ENCODE measurements at places on chromosomes 1 and 21.
A peak's percentile ranks its signal among the peaks of the same experiment; 100 is the strongest.

DNA sequence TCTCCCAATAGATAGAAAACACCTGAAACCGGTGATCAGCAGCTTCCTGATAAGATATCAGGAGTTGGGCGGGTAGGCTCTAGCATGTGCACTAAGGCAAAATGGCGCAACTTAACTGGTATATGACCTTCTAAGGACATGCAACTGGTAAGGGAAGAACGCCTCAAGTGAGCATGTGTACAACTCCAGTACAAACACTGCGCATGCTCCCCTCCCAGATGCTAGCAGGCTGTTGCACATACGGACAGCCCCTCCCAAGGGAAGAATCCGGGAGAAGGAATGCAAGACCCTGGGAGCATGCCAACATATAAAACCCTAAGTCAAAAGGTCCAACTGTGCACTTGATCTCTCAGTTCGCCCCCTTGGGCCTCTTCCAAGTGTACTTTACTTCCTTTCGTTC is 110.8 kb downstream of the TSEN15 start:
- no peak for DNase-seq

GRCh38 chr1:225595452-225595851 is 57.5 kb downstream of the ENAH start:
- DNase-seq = no peak

DNA sequence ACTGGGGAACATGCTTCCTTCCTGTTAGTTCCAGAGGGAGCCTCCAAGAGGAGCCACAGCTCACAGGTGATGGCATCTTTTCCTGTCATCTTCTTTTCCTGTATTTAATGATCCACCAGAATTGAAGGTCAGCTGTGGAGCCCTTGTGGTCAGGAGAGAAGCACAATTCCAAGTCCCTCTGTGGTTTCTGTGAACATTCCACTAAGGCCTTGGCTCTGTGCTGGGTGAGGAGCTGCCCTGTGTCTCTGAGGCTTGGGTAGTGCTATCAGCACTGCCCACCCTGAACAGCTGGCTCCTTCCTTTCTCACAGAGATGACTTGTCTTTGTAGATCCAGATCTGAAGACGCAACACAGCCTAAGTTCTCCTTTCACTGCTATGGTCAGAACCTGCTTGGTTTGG is 141.9 kb upstream of the MAP1LC3C start:
- DNase-seq = no peak

DNA sequence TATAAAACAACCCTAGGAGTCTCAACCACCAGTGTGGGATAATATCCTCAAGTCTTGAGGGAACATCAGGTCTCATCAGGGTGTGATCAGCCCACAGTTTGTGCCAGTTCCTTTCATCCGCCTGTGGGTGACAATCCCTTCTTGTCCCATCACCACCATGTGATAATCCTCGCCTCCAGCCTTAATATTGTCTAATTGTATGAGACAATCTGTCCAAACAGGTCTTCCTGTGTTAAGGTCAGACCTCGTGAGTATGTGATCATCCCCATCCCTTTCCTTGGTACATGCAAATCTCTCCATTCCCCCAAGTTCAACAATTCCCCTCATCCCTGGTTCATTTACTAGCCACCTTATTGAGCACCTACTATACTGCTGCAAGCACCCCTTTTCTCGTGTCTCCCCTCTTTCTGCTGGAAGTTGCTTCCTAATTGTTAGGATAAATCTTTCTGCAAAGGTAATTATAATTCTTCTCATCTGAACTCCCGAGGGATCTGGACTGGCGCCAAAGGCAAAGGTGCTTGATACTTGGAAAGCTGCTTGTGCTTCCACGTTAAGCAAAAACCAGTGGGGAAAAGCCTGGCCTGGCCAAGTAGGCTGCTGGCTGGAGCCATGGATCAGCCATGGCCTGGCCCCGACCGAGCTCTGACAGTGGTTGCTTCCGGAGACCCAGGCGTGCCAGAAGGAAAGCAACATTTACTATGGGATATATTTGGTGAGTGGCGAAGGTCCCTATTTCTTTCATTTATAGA is 92.5 kb downstream of the RNF220 start:
- DNase-seq = no peak

DNA sequence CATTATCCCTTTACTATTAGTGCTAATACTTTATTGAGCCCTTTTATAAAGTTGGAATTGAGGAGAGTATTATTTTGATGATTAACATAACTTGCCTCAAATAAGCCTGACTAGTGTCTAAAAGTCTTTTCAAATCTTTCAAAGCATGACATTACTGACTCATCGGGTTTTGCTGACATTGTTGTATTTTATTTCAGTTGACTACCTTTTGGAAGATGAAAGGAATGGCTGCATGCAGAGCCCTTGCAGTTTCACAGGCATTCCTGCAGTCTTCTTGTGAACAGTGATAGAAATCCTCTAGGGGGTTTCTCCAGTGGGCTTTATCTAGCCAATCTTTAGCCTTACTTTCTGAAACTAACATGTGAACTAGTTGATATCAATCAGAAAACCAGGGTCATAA is 43.0 kb upstream of the TMEM61 start:
- DNase-seq = no peak

- DNase-seq = no peak
Measured at GRCh38 chr1:65048335-65048734, 82.0 kb upstream of the JAK1 start.

DNA sequence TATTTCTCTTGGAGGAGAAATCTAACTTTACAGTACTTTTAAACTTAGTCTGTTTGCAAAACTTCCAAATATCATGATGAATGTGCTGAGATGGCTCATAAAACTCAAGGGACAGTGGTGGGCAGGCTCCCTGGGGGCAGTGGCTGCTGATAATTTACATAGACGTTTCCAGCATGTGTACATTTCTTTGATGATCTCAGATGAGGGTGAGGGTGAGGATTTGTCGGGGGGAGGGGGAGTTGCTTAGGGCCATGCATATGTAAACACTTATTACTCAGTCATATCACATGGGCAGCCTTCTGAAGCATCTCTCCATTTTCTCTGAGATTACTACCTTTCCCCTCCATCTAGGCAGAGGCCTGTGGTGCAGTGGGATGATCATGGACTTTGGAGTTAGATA is 152.9 kb upstream of the HMGB4 start:
- no peak for DNase-seq

DNA sequence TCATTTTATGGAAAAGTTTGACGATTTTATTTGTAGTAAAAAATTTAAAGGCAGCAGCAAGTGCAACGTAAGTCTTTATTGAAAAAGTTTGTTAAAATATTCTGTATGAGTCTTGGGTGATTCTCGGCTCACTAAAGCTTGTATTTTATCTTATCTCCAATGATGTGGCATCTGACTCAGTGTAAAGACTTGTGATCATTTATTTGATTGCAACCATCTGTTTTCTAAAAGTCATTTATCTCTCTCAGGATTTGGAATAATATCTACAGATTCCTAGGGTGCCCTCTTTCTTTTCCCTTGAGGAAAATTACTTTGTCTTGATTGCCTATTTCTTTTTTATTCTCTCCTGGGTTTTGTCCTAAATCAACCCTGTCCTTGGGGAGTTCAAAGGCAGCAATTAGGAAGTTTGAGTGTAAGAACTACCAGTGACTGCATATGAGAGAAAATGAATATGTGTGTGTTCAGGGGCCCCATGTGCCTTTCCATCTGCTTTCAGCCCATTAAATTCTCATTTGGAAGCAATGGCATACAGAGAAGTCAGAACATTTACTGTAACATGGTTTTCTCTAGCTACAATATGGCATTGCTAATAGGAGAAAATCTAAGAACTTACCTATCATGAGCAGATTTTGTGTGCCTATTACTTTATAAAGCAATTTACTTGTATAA is 575.0 kb upstream of the CHRM3 start:
- DNase-seq = no peak

GRCh38 chr1:107966550-107966949 is 1.6 kb upstream of the VAV3 start:
- DNase-seq = no peak

DNA sequence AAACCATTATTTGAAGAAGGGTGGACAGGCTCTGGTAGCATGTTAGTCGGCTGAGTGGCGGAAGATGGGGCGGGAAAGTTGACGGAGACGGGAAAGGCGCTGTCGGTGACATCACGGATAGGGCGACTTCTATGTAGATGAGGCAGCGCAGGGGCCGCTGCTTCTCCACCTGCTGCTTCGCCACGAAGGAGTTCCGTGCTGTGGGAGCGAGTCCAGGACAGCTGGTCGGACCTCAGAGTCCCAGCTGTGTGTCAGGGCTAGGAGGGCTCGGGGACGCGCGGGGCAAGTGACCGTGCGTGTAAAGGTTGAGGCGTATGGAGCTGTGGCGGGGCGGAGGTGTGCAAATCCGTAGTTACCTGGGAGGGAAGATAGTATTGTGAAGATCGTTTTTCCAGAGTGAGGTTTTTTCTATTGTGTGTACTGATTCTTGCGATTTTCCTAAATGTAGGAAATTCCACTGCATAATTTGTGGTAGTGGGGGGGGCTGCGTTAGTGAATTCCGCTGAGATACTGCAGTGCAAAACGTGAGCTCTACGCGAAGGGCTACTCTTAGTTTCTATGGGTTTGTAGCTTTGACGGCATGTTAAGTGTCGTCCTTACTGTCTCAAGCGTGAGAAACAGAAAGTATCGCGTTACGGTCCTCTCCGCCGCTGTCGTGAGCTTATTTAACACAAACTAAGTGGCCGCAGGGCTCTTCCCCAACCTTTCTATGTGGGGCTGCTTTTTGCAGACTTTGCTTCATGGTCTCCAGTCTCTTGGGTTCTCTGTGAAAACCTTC is 111.2 kb upstream of the NBPF11 start:
- peak; percentile 74 for DNase-seq

DNA sequence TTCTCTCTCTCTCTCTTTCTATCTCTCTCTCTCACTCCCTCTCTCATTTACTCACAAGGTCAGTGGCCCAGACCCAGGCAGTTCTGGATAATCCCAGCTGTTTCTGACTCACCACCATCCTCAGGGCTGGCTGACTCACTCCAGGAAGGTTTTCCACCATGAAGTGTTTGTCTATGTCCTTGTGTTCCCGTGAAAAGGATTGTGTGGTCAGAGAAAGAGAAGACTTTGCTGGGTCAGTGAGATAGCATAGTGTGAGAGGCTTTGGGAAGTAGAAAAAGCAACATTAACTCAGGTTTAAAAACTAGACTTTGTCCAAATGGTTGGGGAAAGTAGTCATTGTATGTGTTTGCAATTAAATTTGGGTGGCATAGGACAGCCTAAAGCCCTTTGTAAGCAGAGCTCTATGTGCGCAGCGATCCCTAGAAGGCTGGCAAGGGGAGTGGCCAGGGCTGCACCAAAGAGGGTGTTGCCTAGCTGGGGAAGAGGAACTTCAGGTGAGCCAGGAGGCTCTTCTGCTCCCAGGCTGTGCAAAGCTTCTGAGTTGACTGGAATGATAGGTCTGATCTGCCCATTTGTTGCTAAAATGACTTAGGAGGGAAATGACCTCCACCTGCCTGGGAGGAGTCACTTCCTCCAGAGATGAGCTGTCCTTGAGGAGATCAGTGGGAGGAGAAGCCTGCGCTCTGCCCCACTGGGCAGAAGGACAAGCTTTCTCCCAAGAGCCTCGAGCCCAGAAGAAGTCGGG is 4.9 kb upstream of the CAPN2 start:
- DNase-seq = no peak

DNA sequence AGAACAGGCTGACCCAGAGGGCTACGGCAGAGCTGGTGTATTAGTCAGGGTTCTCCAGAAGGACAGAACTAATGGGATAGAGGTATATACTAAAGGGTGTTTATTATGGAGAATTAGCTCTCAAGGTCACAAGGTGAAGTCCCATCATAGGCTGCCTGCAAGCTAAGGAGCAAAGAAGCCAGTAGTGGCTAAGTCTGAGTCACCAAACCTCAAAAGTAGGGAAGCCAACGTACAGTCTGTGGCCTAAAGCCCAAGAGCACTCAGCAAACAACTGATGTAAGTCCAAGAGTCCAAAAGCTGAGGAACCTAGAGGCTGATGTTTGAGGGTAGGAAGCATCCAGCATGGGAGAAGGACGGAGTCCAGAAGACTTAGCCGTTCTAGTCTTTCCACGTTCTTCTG is 179.2 kb downstream of the BACH1 start:
- no peak for DNase-seq

GRCh38 chr1:99180915-99181314 is 83.4 kb upstream of the PLPPR4 start:
- no peak for DNase-seq

GRCh38 chr1:14648391-14648790 is 49.9 kb downstream of the KAZN start:
- no peak for DNase-seq

- no peak for DNase-seq
Measured at GRCh38 chr1:183012301-183012994, 10.8 kb upstream of the LAMC1 start.

DNA sequence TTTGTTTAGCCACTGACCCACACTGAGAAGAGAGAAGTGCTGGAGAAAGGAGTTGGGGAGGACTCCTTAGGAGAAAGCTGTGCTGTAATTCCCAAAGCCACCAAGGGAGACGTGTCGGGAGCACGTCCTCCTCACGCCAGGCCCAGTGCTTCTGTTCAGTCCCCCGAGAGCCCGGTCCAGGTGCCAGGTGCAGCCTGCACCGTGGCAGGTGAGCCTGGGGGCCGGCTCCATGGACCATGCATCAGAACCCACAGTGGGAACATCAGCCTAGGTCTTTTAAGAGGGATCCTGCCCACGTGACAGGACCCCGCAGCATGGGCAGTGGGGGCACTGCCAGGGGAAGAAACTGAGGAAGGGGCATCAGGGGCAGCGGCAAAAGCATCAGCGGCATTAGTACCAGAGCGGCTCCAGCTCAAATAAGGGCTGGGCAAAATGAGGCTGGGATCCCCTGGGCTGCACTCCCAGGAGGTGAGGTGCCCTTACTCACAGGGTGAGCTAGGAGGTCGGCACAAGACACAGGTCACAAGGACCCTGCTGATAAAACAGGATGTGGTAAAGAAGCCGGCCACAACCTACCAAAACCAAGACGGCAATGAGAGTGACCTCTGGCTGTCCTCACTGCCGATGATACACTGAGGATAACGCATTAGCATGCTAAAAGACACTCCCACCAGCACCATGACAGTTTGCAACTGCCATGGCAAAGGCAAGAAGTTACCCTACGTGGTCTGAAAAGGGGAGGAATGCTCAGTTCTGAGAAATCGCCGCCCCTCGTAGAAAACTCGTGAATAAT is 24.6 kb upstream of the PRDM15 start:
- DNase-seq = no peak

- DNase-seq = no peak
Measured at GRCh38 chr1:57473448-57473847, 49.6 kb upstream of the DAB1 start.

- DNase-seq = no peak
Measured at GRCh38 chr1:59672851-59673572, 141.7 kb upstream of the HOOK1 start.

GRCh38 chr1:59066236-59066635 is 230.7 kb upstream of the FGGY start:
- no peak for DNase-seq

DNA sequence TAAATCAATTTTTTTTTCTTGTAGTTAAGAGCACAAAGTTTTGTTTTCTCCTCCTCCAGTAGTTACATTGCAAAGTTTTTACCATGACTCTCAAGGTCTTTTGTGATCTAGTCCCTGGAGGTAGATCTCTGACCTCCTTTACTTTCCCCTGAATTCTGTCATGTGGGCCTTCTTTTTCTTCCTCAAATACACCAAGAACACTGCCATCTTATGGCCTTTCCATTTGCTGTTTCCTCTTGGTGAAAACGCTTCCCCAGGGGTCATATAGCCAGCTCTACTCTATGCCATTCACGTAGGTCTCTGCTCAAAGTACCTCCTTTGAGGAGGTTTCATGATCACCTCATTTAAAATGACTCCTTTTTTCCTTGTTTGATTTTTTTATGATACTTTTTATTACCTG is 2.7 kb downstream of the DDX20 start:
- no peak for DNase-seq
